ENCODE measurements at places on chromosomes 4 and X.

DNA sequence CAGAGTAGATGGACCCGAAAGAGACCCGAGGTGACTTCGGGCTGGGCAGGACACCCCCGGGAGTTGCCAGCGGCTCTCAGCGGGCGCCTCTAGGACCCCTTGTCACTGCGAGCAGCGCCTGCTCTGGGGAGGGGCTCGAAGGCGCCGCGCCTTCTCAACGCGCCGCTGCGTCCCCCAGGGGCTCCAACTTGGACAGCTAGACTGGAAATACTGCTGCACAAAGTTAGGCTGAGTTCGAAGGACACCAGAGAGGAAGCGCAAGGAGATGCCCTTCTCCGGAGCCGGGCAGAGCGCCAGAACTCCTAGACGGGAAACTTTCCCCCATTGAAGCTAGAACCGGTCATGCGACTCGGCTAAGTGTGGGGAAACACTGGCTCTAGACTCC is 493 bp upstream of the KCNIP4 start:
- no peak for DNase-seq

GRCh38 chrX:69396916-69397315 is 107.2 kb upstream of the NALF2 start:
- no peak for DNase-seq

DNA sequence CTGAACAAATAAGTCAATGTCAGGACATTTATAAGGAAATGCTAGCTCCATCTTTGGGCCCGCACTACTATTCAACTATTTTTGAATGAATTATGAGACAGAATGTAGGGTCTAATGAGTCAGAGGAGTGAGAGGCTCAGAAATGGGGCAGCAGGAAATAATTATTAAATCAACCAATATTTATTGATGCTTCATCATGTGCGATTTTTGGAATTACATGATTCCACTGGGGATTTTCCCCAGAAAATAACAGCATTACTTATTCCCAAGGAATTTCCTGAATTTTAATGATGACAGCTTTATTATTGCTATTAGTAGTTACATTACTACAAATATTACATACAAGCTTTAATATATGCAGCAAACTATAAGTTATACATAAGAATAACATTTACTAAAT is 49.3 kb upstream of the PHF8 start:
- no peak for DNase-seq

GRCh38 chrX:9311421-9312160 is 153.3 kb upstream of the TBL1X start:
- no peak for DNase-seq

DNA sequence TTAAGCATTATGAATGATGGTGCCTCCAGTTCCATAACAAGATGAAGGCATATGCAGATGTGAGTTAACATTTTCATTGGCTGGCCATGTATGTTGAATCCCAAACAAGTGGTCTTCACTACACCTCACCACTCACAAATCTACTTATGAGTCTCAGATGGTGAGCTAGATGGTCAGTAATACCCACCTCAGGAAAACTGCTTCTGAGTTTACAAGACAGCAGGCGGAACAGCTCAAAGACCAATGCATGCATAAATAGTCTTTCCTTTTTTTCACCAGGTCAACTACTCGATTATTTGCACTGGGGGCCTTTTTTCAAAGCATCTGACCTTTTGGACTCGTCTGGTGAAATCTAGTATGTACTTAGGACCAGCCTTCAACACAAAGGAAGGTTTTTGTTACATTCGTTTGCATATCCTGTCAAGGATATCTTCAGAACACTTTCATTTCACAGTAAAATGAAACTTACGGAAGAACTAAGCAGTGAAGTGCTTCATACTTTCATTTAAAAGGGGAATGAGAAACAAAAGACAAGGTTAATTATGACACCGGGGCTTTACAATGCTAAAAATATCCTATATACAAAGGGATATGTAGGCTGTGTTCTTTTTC is 23.1 kb upstream of the TLR7 start:
- no peak for DNase-seq

GRCh38 chr4:182143822-182144625 is 99.2 kb upstream of the TENM3 start:
- peak; percentile 13 for DNase-seq

DNA sequence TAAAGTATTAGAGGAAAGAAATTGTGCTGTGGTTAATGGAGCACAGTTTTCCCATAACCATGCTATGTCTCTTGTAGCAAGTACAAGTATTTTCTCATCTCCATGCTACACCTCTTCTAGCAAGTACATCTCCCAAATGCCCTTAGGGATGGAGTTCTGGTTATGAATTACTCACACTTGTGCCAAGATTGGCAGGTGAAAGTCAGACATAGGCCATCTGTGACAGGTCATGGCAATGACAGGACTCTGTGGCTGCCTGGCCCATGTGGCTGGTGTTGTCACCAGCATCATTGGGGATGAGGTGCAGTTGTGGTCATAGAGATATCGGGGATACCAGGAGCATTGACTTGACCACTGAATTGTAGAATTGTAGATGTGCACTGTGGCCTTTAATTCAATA is 310.2 kb downstream of the FAT4 start:
- DNase-seq = no peak

GRCh38 chrX:92224406-92224805 is 445.2 kb downstream of the PCDH11X start:
- DNase-seq = no peak

GRCh38 chrX:15310117-15310516 is 5.3 kb downstream of the ASB11 start:
- no peak for DNase-seq

DNA sequence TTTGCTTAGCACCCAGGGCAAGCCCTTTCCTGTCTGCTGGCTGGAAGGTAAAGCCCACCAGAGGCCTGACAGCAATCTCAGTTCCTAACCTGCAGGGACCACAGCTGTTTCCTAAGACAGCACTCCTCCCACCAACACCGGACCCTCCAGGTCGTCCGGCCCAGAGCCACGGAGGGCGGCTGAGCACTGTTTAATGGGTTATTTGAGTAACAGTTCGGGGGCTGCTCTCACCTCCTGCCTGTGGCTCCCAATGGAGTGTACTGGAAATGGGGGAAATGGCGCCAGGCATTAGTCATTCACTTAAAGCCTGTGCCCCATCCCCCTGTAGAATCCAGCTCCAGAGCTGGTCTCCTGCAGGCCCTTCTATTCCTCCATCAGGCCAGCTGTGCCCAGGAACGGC is 81.6 kb upstream of the ADRA2C start:
- DNase-seq = no peak

DNA sequence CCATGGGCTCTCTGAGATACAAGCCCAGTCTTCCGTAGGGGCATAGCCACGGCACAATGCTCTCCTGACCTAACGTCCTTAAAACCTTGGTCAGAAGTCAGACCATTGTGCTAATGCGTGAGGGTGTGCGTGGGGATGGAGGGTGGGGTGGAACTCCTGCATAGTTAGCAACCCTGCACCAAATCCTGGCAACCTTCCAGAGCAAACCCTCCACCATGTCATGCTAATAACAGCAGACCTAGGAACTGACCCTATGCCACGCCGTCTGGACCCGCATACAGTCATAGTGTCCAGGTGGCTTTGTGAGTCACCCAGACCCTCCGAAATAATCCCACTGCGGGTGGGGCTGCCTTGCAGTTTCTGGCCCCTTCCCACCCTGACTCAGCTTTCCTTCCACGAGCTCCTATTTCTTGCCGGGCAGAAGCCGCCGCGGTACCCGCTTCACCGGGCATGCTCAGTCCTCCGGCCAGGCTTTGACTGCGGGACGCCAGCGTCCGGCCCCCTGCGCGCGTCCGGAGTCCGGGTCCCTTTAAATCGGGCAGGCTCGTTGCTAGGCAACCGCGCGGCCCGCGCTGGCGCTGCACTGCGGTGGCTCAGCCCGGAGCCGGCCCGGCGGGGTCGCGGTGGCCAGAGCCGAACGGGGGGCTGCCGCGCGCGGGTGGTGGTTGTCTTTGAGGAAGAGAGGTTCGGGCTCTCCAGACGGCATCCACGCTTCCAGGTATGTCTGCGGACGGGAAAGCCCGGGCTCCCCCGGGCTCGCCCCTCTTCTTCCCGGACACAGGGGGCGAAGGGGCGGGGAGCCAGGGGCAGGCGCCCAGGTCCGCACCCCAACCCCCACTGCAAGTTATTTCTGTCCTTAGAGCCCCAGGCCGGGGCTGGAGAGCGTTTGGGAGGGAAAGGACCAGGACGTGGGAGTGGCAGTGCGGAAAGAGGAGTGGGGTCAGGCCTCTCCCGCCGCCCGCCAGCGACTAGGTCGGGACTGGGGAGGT is at the start of gene CCDC160:
CCDC160 (plus strand) TSS at position 557 of the 989 bp plus-strand sequence. CDS start 7,619 bp downstream, outside the sequence.
- DNase-seq = peak; percentile 19

GRCh38 chrX:53681661-53682060 is 4.9 kb downstream of the HUWE1 start:
- peak; percentile 42 for DNase-seq

DNA sequence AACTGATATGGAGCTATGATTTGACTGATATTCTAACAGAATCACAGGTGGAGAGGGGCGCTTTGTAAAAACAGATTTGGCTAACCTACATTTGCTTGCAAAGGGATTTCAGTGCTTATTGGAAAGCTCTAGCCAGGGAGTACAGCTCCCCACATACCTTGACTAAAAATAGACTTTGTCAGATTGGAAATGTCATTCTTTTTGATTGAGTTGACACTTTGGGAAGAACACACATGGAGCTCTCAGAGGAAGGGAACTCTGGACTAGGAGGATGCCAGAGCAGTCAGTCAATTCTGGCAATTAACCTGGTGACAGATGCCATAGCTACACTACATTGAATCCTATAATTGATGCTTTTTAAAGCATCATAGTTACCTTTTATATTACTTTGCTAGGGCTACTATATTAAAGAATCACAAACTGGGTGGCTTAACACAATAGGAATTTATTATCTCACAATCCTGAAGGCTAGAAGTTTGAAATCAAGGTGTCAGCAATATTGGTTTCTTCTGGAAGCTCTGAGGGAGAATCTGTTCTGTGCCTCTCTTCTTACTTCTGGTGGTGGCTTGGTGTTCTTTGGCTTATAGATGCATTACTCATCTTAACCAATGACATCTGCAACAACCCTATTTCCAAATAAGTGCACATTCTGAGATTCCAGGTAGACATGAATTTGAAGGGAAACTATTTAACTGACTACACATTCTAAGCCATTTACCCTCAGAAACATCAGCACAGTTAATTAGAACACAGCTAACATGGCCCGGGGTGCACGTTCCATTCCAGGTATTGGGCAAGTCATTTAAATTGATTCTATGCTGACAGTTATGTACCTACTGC is 8.4 kb upstream of the HERC3 start:
- no peak for DNase-seq

GRCh38 chr4:122781486-122781885 is 45.1 kb upstream of the FGF2 start:
- no peak for DNase-seq

- DNase-seq = no peak
These were observed 124.5 kb downstream of the ATXN3L start for GRCh38 chrX:13195340-13195739.

DNA sequence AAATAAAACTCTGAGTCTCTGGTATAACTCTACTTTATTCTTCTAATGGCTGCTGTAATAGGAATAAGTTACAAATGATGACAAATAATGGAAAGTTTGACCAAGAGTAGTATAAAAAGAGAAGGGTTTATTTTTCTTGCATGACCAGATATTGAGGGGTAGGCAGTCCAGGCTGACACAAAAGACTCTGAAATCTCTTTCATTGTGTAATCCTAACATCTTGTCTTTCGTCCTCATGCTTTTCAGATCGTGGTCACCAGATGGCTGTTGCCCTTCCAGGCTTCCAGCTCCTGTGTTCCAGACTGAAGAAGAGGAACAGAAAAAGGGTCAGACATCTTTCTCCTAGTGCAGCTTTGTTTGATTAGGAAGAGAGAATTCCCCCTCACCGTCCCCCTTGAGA is 176.9 kb upstream of the GK2 start:
- DNase-seq = no peak

GRCh38 chrX:116277351-116278225 is 107.0 kb downstream of the AGTR2 start:
- DNase-seq = no peak

- peak; percentile 50 for DNase-seq
These were observed 2.7 kb upstream of the XKRX start for GRCh38 chrX:100931218-100931924.

- no peak for DNase-seq
These were observed 38.2 kb downstream of the AFF1 start for GRCh38 chr4:86972997-86973396.

DNA sequence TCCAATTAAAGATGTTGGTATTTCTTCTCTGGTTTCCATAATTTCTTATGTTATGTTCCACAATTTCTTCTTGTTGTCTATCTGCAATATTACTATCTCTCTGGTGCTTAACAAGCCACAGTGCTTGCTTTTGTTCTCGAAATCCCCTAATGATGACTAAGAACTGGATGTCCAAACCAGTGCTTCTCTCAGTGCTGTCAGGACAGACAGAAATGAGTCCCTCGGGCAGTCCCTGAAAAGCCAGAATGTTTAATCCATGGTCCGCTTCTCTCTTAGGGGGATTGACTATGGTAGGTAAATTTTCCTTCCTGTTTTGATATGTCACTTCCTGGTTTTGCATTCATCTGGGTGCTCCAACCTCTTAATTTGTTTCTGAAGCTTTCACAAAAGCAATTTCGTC is 321.6 kb upstream of the PCDH10 start:
- DNase-seq = no peak

DNA sequence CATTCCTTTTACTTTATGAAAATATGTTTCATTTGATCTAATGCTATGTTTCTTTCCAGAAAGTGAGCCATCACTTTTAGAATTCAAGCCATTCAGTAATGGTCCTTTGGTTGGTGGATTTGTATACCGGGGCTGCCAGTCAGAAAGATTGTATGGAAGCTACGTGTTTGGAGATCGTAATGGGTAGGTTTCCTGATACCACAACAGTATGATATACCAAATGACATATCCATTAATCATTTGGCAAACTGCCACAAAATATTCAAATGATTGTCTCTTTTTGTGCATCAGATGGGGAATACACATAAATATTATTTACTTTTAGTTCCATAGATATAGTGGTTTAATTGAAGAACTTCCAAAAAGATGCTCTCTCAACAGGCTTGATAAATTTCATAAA is 68.2 kb downstream of the HHIP start:
- no peak for DNase-seq

- DNase-seq = no peak
These were observed 9.8 kb upstream of the CCNG2 start for GRCh38 chr4:77147079-77147782.

- peak; percentile 6 for DNase-seq
These were observed 148.4 kb downstream of the ASMT start for GRCh38 chrX:1763294-1763693.

DNA sequence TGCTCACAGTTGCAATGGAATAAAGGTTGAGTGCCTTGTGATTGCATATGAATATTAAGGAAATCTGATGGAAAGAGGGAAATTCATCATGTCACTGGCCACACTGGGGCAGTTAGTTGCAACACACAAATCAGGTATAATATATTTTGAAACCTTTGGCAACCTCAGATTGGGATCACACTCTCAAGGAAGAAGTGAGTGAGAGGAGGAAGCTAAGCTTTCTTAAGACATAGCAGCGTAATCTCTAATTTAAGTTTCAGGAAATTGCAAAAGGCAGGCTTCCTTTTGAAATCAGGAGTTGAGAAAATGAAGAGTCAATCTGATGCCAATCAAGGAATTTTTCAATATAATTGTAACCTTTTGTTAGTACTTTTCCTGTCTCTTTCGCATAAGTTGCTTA is 12.3 kb upstream of the CLTRN start:
- DNase-seq = no peak

- DNase-seq = peak; percentile 17
These were observed 1.7 kb downstream of the FRAS1 start for GRCh38 chr4:78058591-78059523.

Data from activated CD8-positive, alpha-beta T cell treated with anti-CD3 and anti-CD28 coated beads for 36 hours (primary cell).